ENCODE measurements at places on chromosomes 5 and 9. TPM values are rescaled to one million over a fixed set of nuclear protein-coding genes. Genes with fewer than 3 reads are reported as not detected.

TGFBR1 gene
- 27.6 TPM for total RNA-seq

DNA sequence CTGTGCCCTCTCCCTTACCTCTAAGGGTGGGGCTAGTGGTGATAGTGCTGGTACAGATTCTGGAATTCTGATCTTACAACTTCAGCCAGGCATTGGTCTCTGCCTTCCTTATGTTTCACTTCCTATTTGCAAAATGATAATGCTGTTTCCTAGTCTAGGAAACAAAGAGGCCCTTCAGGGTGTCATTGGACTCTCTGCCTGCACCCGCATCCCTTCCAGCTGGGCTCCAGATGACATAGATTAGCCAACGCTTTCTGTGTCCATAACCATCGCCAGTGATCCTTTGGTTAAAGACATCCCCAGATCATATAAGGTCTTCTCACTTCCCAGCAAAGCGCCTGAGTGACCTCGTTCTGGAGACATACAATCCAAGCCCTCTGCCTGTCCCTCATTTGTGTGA is 180.7 kb downstream of the ERCC6L2 start:
- H3K27ac ChIP-seq = no peak overlapping the region
- no peak overlapping the region for H3K4me3 ChIP-seq
- H3K27me3 ChIP-seq = peaks cover 12% of the 10 kb centered on the region
- H3K4me1 ChIP-seq = no peaks in the 10 kb centered on the region
- peaks cover 6% of the 10 kb centered on the region for H3K36me3 ChIP-seq
- no peak for DNase-seq

SPARC gene
- 32.6 TPM for total RNA-seq

DNA sequence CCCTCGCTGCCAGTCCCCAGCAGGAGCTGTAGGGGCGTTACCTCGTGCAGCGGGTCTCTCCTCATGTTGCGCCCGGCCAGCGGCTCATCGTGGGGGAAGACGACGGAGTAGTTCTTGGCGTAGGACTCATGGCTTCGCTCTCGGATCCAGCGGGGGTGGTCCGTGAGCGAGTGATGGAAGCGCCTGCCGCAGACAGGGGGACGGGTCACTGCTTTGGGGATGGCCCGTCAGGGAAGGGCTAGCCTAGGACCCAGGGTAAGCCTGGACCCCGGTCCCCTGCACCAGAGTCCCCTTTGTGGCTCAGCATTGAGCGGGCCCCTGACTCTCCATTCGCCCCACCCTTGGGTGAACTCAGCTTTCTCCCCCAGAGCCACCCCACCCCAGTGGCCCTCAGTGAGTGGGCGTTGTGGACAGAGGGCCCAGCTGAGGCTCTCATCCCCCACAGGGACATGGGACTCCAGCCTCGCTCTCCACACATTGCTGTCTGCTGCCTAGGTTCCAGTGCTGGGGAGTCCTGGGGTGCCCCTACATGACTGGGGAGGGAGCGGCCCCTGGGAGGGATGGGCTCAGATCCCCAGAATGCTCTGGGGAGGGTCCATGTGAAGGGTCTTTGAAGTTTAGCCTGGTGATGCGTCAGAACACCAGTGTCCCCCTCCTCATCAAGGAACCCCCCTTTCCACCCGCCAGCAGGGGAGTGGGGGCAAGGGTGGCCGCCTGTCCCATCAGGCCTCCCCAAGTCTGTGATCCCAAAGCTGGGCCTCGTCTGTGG is 29.7 kb downstream of the SARDH start:
- DNase-seq = no peak
- H3K4me3 ChIP-seq = no peak overlapping the region
- no peak overlapping the region for H3K27ac ChIP-seq
- no peaks in the 10 kb centered on the region for H3K4me1 ChIP-seq
- peaks cover 41% of the 10 kb centered on the region for H3K27me3 ChIP-seq
- H3K36me3 ChIP-seq = no peaks in the 10 kb centered on the region

DNA sequence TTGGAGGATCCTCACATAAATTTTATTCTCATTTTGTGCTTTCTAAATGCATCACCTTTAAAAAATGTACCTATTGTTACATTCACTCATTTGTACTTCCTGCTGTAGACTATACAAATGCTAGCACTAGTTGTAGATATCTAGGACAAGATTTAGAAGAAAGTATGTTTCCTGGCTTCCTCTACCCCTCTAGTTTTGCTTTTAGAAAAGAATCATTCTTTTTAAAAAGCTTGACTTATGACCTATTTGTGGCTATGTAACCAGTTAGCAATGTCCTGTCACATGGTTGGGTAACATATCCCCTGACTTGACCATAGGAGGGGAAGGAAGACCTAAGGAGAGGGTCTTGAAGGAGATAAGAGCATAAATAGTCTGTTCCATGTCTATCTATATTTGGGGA is 13.3 kb downstream of the CAMK4 start:
- DNase-seq = no peak
- H3K27me3 ChIP-seq = peaks cover 26% of the 10 kb centered on the region
- H3K27ac ChIP-seq = no peak overlapping the region

- H3K36me3 ChIP-seq = no peaks in the 10 kb centered on the region
- H3K27ac ChIP-seq = no peak overlapping the region
- no peak overlapping the region for H3K4me3 ChIP-seq
- no peaks in the 10 kb centered on the region for H3K4me1 ChIP-seq
Measured at GRCh38 chr9:1296331-1296730, 246.2 kb downstream of the DMRT2 start.

DNA sequence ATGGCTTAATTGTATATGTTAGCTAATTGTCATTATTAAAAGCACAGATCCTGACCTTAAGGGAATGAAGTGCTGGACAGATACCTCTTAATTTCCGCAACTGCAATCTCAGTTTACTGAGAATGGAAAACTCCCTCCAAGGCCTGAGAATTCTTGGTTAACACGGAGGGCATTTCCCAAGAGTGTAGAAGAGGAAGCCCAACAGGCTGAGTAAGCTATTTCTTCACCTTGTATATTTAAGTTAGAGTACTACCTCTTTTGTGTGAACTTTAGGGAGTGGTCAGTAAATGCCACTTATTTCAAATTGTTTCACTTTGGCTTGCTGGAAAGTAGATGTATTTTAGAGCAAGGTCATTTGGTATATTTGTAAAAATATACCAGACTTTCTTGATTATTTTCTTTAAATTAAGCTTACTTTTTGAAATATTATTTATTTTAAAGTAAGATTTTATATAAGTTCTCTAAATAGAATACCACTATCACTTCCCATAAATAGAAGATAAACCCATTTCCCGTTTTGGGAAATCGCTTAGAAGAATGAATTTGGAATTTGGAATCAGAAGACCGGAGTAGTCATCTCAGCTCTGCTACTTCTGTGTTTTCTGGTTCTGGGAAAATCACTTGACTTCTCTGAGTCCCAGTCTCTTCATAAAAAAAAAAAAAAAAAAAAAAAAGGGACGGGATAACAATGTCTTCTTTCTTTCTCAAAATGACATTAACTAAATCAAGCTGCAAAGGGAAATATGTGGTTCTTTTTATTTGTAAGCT is 26.0 kb upstream of the C9orf72 start:
- no peak overlapping the region for H3K27ac ChIP-seq
- no peak overlapping the region for H3K4me3 ChIP-seq
- H3K27me3 ChIP-seq = peaks cover 45% of the 10 kb centered on the region
- no peaks in the 10 kb centered on the region for H3K36me3 ChIP-seq
- no peaks in the 10 kb centered on the region for H3K4me1 ChIP-seq
- DNase-seq = peak; percentile 36

DNA sequence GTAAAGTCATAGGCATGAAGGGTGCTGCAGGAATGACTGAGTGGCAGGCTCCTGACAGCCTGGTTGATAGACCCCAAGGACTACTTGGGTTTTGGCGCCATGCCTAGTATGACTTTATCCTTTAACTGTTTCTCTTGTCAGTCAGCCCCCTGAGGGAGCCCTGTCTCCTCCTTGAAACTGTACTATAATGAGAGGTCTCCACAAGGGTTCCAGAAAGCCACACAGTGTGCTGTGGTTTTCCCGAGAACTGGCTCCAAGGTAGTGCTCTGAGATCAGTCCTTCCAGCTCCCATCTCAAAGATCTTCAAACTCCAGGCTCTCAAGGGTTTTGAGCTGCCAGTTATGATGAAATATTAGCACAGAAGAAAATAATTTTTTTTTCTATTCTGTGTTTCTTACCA is 26.7 kb upstream of the TNC start:
- H3K36me3 ChIP-seq = no peaks in the 10 kb centered on the region
- H3K4me3 ChIP-seq = no peak overlapping the region

GRCh38 chr5:142683881-142684505 is 1.9 kb downstream of the FGF1 start:
- H3K4me1 ChIP-seq = peaks cover 47% of the 10 kb centered on the region
- H3K27ac ChIP-seq = no peak overlapping the region
- DNase-seq = no peak
- H3K4me3 ChIP-seq = no peak overlapping the region

SCGB3A2 gene
- not detected for total RNA-seq

DNA sequence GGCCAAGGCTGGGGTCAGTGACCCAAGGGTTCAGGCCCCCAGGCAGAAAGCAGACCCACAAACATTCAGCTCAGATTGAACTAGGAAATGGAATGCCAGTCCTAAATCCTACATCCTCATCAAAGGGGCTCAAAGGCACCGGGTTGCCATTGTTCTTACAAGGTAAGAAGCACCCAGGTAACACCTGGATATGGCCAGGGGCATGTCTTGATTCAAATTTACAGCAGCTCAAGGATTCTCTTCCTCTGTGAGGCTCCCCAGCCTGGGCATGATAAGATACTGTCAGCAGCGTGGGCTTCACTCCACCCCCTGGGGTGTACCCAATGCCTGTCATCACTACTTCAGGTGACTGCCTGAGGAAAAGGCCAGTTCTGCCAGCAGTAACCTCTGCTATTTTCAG is 92.1 kb upstream of the FSTL4 start:
- H3K27me3 ChIP-seq = peaks cover 21% of the 10 kb centered on the region
- H3K4me3 ChIP-seq = no peak overlapping the region
- H3K27ac ChIP-seq = no peak overlapping the region
- H3K4me1 ChIP-seq = no peaks in the 10 kb centered on the region
- H3K36me3 ChIP-seq = no peaks in the 10 kb centered on the region

DNA sequence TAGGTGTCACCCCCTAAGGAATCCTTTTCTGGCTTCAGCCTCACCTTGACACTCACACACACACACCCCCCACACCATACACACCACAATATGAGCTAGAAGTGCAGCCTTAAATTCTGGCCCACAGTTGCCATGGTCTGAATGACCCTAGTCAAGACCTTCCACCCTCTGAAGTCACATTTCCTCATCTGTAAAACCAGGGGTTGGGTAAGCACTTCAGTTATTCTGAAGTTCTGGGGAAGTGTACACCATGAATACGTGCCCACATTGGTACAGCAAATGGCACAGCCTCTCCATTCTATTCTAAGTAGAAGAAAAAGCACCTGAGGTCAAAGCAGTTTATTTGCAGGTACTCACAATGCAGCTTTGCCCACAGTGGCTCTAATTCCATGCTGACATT is 372.8 kb upstream of the KLF4 start:
- H3K4me3 ChIP-seq = no peak overlapping the region
- H3K36me3 ChIP-seq = no peaks in the 10 kb centered on the region
- no peak for DNase-seq
- no peaks in the 10 kb centered on the region for H3K27me3 ChIP-seq
- H3K27ac ChIP-seq = no peak overlapping the region
- peaks cover 8% of the 10 kb centered on the region for H3K4me1 ChIP-seq

FOXD4L5 gene
- total RNA-seq = 0.52 TPM

PLAC8L1 gene
- total RNA-seq = 3.0 TPM

- no peaks in the 10 kb centered on the region for H3K4me1 ChIP-seq
- no peak for DNase-seq
- no peak overlapping the region for H3K27ac ChIP-seq
- no peak overlapping the region for H3K4me3 ChIP-seq
Measured at GRCh38 chr9:8234316-8234715, 434.7 kb upstream of the DMAC1 start.

CAVIN4 gene
- total RNA-seq = 0.49 TPM

UBQLN1 gene
- 146 TPM for total RNA-seq

ATP10B gene
- total RNA-seq = not detected

Data from MCF 10A (cell line).